Stimulated activated CD8-positive, alpha-beta memory T cell treated with anti-CD3 and anti-CD28 coated beads, Interleukin-12 subunit alpha, Interleukin-12 subunit beta, amount 100 ng/mL, for 4 hours (primary cell): ENCODE measurements at places on chromosomes 4 and X.

DNA sequence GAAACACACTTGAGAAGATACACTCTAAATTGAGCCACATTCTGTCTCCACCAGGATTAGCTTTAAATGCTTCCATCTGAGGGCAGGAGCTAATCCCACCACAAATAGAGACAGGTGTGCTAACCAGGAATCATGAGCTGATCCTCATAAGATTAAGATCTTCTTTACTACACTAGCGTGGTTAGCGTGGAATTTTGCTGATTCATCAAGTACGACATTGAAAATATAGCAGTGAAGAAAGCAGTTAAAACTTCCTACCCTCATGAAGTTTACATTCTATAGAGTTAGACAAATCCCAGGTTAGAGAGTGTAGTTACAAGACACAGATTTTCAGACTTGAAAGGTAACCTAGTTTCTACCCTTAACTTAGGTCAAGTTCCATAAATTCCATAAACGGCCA, 5.3 kb upstream of the APELA start:
- no peak for DNase-seq

DNA sequence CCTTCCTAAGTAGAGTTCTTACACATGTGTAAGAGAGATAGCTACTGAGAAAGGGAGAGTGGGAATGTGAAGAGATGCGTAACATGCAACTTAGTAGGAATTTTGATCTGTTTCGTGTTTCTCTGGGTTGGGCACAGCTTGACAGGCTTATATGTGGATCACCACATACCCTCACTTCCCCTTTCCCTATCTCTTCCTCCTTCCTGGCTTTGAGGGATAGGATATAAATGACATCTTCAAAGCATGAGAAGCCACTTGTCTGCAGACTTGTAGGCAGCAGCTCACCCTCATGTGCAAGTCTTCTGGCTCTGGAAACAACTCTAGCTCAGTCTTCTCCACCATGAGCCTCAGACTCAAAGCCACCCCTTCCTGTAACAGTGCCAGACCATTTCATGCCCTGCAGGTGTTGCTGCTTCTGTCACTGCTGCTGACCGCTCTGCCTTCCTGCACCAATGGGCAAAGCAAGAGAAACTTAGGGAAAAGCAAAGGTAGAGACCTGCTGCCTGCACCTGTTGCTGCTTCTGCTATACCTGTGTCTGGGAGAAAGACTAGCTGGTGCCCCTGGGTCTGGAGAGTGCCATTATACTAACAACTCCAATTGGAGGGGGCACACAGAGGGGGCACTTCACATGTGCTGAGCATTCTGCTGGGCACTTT, 5.4 kb upstream of the PF4V1 start:
- no peak for DNase-seq

GRCh38 chr4:176656108-176656507, 136.6 kb downstream of the VEGFC start:
- no peak for DNase-seq

GRCh38 chr4:53004497-53005148, 142.5 kb downstream of the RASL11B start:
- no peak for DNase-seq

GRCh38 chr4:82919386-82919785, 18.9 kb downstream of the THAP9 start:
- no peak for DNase-seq

DNA sequence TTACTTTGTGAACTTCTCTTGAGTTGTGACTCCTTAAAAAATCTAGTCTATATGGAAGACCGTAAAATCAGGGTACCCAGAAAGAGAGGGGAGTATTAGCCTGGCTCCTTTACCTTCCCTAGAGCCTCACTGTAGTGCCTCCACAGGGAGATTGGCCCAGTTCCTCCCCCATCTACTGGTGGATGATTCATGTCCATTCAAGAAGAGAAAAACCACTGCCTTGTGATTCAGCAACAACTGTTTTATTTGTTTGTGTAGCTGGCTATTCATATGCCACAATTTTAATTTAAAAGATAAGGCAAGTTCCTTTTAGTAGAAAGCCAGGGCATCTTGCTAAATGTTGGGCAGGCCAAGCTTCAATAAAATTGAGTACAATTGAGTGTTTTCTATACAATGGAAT, 221.8 kb upstream of the KCNIP4 start:
- no peak for DNase-seq

GRCh38 chrX:24080704-24081103, 25.9 kb downstream of the EIF2S3 start:
- no peak for DNase-seq

DNA sequence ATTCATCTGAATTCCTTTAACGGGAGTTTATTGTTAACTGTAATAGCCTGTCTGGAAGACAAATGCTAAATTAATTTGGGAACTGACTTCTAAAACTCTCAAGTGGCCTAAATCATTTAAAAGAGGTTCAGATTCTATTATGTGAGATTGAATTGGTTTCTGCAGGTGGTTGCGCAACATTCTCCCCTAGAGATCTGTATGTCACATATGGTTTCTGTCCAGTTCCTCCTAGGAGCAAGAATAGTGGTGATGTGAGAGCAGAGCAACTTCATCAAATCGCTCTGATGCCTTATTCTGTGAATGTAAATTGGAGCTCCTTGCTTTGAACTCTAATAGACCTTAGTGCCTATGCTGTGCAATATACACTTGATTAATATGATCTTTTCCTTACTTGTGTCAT, 144.6 kb upstream of the GPR101 start:
- DNase-seq, result no peak

DNA sequence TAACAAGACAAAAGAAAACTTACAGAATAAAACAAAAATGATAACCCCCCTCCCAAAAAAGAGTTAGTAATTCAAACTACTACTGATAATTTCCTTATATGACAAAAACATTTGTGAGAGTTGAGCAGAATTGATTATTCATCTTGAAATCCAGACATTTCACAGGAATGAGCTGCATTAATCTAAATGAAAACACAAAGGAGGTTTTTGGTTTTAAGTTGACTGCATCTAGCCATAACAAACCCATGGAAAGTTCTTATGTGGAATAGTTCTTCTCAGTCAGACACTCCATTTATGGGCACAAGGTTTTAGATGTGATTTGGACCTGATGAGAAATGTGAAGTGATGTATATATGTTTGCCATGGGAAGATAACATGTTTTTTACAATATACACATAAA, 95.4 kb downstream of the VCX2 start:
- DNase-seq, result no peak

DNA sequence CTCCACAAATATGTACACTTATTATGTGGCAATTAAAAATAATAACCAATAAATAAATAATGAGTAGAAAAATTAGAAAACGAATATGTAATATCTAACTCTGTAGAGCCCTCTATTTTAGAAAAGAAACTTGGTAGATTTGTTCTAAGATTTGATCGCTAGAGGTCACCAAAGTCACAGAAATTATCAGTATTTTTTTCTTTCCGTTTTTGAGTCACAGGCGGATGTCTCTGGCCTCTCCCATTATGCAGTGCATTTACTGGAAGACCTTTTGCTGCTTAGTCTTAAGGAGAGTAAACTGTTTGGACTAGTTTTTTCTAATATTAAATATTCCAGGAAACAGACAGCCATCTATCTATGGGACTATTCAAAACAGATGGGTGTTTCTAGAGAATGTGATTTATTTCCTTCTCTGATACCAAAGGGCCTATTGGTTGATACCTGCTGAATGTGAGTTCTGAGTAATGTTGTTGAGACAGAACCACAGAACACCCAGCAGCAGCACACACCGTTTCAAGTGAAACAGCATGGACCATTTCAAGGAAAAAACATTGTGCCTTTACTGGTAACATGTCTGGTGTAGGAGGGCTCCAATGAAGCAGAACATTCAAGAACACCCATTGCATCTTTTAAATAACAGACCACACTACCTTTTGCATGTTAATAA, 34.0 kb upstream of the GYPA start:
- no peak for DNase-seq

DNA sequence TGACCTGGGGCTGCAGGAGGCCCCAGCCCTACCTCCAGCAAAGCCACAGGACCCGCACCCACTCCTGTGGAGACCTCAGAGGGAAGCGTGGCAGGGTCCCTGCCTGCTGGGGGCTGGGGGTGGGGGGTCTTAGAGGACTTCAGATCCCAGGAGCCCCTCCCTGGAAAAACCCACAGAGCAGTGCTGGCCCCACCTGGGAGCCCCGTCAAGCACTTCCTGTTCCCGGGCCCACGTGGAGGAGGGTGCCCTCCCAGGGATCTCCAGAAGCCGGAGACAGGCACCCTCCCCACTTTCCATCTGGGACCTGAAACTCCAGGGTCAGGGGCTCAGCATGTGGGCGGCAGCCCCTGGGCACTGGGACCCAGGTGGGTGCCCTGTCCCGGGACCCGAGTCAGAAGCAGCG, 32.0 kb downstream of the TACC3 start:
- no peak for DNase-seq

GRCh38 chrX:50913520-50913919, 3.0 kb downstream of the BMP15 start:
- DNase-seq, result no peak

- no peak for DNase-seq
These were observed at the start of gene TBC1D9 for GRCh38 chr4:140756319-140757231. Gene TBC1D9 (minus strand): TSS chr4:140756385. CDS start chr4:140756045, 340 bp downstream.

GRCh38 chr4:7160951-7161440, 31.3 kb upstream of the SORCS2 start:
- DNase-seq, result no peak

- DNase-seq, result no peak
These were observed 1075.3 kb downstream of the ADGRL3 start for GRCh38 chr4:62275470-62275869.

DNA sequence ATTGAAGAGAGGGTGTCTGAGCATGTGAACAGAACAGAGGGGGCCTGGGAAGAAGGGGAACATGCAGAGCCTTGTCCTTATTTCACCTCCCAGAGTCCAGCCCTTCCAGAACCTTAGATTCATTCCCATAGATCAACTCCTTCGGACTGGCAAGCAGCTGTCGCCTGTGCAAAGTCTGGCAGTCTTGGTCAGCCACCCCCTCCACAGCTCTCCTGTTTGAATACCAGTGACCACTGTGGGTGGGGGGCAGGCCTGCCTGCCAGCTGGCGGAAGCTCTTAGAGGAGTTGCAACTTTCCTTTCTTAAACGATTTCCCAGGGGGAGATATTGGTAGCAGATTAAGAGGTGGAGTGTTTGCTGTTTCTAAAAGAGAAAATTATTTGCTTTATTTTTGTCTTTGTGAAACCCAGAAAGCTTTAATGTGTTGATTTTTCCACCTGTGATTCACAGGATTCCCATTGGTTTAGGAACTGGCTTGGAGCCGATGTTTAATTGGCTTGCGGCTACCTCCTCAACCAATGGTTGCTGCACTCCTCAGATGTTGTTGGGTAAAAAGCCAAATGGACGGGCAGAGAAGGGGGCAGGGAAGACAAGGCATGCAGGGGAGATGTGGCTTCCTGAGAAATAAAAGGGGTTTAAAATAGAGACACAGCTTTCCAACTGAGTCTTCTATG, 62.2 kb upstream of the PRPS1 start:
- no peak for DNase-seq

- DNase-seq, result no peak
These were observed 17.2 kb upstream of the RTL9 start for GRCh38 chrX:110341189-110342035.

DNA sequence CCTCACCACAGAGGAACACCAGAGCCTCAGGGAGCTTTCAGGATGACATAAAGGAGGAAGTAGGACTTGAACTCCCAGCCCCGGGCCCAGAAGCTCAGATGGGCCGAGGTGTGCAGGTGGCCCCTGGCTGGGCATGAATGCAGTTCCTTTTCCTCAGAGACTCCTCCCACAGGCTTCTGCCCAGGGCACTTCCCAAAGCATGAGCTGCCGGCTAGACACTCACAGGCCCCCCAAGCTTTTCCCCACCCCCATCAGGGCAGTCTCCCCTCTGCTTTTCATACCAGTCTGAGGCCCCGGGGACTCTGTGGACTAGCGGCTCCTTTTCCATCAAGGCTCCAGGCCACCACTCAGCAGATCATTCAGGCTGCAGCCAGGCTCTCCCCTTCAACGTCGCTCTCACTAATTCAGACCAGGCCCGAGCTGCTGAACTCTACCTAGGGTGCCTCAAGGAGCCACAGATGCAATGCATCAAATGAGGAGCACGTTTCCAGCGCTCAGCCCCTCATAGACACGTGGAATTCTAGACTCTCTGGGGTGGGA, 36.9 kb downstream of the HMX1 start:
- DNase-seq, result no peak

DNA sequence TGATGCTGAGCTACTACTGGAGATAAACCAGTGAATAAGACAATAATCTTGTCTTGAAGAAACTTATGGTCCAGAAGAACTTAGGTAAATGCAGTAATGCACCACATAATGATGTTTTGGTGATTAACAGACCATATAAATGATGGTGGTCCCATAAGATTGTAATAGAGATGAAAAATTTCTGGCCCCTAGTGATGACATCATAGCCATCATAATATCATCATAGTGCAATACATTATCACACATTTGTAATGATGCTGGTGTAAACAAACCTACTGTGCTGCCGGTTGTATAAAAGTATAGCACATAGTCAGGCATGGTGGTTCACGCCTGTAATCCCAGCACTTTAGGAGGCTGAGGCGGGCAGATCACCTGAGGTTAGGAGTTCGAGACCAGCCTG, 846.8 kb downstream of the FSTL5 start:
- DNase-seq, result no peak

- DNase-seq, result no peak
These were observed 15.8 kb downstream of the BRCC3 start for GRCh38 chrX:155086961-155087735.

DNA sequence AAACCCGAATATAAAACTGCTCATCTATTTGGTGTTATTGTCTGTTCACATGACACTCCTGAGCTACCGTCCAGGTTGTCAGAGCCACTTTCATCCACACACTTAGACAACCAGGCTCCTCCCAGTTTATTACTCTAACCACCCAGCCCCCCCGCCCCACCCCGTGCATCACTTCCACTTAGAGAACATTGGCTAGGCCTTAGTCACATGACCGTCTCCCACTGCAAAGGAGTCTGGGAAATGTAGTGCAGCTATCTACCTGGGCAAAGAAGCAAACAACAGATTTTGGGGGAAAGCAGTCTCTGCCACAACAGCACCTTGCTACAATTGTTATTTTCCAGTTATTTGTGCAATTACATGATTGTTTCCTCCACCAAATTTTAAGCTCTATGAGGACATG, 57.6 kb upstream of the RBPJ start:
- no peak for DNase-seq

DNA sequence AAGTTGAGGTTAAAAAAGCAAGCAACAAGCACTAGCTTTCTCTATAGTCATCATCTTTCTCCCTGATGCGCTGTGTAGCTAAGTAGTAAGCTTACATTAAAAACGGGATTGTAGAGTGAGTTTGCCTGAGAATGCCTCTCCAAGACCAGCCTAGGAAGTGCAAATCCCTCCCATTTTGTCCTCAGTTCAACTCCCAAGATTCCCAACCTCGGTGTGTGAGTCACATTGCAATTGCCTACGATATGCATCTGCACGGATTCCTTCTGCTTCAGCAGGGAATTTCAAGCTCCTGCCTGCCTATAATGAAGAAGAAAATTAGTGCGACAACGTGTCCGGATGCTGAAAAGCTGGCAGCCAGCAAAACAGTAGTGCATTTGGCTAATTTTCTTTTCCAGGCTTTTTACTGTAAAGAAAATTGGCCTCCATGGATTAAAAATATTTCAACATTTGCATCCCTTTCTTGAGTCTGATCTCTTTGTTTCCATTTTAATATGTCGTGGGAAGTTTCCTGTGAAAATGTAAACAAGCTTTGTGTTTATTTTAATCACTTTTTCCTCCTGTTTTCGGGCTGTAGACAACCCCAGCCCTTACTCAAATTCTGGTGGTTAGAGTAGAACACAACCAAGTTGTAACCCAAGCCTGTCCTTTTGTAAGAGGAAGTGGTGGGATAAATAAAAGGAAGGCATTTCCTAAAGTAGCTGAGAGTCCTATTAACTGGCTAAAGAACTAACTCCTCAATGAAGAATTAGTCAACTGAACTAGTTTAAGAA, 58.4 kb upstream of the TET2 start:
- no peak for DNase-seq
